ENCODE measurements at places on chromosomes 5 and 9. TPM values are rescaled to one million over a fixed set of nuclear protein-coding genes. Genes with fewer than 3 reads are reported as not detected.

DNA sequence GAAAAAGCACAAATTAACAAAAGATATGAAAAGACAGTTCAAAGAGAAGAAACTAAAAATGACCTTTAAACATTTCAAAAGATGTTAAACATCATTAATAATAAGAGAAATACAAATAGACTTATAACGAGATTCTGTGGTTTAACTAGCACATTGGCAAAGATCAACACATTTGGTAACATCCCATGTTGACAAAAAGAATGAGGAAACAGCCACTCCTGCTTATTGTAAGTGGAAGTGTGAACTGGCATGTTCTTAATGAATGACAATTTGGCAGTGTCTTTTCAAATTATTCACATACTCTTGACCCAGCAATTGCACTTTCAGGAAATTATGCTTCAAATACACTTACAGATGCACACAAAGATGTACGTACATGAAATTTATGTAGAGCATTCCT lies 176.3 kb downstream of the TLE1 start:
- H3K27me3 ChIP-seq, result no peaks in the 10 kb centered on the region
- no peak overlapping the region for H3K4me3 ChIP-seq
- H3K36me3 ChIP-seq, result no peaks in the 10 kb centered on the region
- no peak for DNase-seq
- no peak overlapping the region for H3K27ac ChIP-seq
- no peaks in the 10 kb centered on the region for H3K4me1 ChIP-seq

DNA sequence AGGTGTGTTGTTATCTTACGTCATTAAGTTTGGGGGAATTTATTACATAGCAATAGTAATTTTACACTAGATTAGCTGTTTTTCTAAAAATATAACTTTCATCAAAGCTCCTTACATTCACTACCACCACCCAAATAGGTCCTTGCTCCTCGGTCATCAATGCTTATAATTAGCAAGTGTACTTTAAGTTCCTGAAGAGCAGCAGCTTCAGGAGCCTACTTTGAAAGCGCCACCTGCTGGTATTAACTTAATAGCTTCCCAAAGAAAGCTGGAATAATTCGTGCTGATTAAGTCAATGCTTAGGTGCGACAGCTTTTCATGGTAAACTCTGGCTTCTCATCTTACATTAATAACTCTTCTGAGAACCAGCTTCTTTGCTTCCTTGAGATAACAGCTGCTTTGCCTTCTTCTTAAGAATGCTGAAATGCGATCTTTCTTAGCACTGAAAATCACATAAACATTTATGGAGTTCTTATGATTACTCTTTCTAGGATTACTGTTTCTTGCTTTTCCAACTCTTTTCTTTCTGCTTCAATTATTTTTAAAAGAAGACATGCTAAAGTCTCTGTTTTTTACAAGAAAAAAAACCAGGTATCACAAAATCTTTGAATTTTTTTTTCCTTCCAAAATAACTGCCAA lies 10.0 kb upstream of the C5 start:
- no peak overlapping the region for H3K27ac ChIP-seq
- H3K4me1 ChIP-seq, result no peaks in the 10 kb centered on the region
- H3K4me3 ChIP-seq, result no peak overlapping the region
- DNase-seq, result no peak
- H3K36me3 ChIP-seq, result no peaks in the 10 kb centered on the region

DNA sequence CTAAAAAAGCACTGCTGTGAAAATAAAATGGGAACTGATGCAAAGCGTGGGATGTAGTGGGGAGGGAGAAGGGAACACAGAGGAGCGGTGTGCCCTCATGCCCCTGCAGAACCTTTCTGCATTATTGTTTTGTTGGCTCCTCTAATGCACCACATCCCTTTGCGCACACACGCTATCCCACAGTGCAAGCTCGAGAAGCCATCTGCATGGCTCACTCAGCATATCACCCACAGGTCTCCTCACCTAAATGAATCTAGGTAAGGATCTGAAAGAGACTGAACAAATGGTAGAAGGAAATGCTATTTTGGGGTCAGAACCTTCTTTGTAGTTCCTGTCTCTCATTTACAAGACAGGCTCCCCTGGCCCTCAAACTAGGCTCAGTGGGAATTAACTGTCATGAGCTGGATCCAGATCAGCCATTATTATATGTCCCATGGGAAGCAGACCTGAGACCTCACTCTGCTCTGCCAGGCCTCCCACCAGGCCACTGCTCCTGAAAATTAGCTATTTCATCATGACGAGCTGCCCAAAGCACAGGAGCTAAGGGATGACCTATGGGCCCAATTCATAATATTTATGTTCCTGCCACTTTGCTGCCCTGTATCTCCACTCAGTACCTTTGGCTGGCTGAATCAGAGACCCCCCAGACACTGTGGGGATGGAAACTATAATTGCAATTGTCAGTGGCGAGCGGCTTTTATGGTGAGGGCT lies 169.4 kb downstream of the SPOCK1 start:
- no peaks in the 10 kb centered on the region for H3K36me3 ChIP-seq
- H3K4me3 ChIP-seq, result no peak overlapping the region
- H3K27ac ChIP-seq, result no peak overlapping the region
- H3K4me1 ChIP-seq, result no peaks in the 10 kb centered on the region

The OTP gene
- total RNA-seq, result not detected

DNA sequence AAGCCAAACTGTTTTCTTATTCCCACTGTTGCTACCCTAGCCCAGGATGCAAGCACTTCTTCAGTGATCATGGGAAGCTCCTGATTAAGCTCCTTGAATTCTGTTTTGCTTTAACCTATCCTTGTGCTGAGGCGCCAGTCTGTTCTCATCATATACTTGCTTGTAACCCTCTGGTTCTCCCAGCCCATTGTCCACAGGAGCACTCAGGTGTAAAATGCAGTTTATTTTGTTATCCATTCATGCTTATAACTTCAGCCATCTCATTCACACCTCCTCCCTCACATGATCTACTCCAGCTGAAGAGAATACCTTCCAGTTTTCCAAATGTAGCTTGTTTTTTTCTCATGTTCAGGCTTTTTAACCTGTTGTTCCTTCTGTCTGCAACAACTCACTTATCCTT lies 402.1 kb upstream of the BRINP1 start:
- no peaks in the 10 kb centered on the region for H3K36me3 ChIP-seq
- H3K4me3 ChIP-seq, result no peak overlapping the region
- no peaks in the 10 kb centered on the region for H3K4me1 ChIP-seq
- no peak overlapping the region for H3K27ac ChIP-seq
- H3K27me3 ChIP-seq, result no peaks in the 10 kb centered on the region
- no peak for DNase-seq

The SH3TC2 gene
- 1.1 TPM for total RNA-seq

- H3K36me3 ChIP-seq, result peaks cover 84% of the 10 kb centered on the region
- H3K4me3 ChIP-seq, result no peak overlapping the region
- H3K27me3 ChIP-seq, result no peaks in the 10 kb centered on the region
Measured at GRCh38 chr5:119515192-119515591, 62.9 kb downstream of the HSD17B4 start.

GRCh38 chr9:82891321-82891720 lies 171.6 kb downstream of the RASEF start:
- no peaks in the 10 kb centered on the region for H3K27me3 ChIP-seq
- no peaks in the 10 kb centered on the region for H3K36me3 ChIP-seq
- H3K4me1 ChIP-seq, result no peaks in the 10 kb centered on the region
- no peak overlapping the region for H3K27ac ChIP-seq

- H3K36me3 ChIP-seq, result no peaks in the 10 kb centered on the region
- no peak overlapping the region for H3K4me3 ChIP-seq
- H3K27ac ChIP-seq, result no peak overlapping the region
- H3K4me1 ChIP-seq, result no peaks in the 10 kb centered on the region
- H3K27me3 ChIP-seq, result no peaks in the 10 kb centered on the region
Measured at GRCh38 chr9:102986425-102986824, 8.7 kb upstream of the CYLC2 start.

The ZNF879 gene
- total RNA-seq, result 2.7 TPM

The DNAI1 gene
- total RNA-seq, result not detected

DNA sequence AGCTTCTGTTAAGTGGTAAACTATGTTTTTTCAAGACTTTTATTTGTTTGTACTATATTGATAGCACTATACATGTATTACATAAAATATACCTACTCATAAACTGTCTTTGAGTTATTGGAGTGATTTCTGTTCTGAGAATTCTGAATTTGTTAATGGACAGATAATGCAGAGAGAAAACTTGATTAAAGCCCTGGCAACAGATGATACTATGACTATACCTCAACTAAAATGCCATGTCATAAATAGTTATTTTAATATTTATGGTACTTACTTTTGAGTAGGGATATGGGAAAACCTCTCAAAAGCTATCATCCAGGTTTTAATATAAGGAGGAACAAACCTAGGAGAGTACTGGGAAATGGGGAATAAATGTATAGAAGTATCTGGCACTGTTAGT lies 947.2 kb upstream of the ARRDC3 start:
- no peaks in the 10 kb centered on the region for H3K27me3 ChIP-seq
- H3K27ac ChIP-seq, result no peak overlapping the region
- no peak for DNase-seq
- H3K4me3 ChIP-seq, result no peak overlapping the region
- no peaks in the 10 kb centered on the region for H3K36me3 ChIP-seq
- H3K4me1 ChIP-seq, result no peaks in the 10 kb centered on the region

DNA sequence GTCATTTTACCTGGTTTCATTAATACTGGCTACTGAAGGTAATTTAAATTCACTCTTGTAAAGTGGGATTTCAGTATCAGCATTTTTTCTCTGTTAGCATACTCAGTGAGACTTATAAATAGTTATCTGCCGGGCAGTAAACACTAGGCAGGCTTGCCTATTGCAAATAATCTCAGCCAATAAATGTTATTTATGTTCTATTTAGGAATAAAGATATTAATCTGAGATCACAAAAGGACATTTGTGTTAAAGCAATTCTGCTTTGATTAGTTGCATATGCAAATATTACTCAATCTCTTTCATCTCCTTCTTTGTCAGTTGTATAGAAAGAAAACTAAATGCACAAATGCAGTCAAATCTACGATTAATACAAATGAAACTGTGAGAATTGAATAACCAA lies 827.8 kb downstream of the TLE4 start:
- no peak overlapping the region for H3K4me3 ChIP-seq
- H3K27me3 ChIP-seq, result no peaks in the 10 kb centered on the region
- no peaks in the 10 kb centered on the region for H3K36me3 ChIP-seq
- H3K4me1 ChIP-seq, result no peaks in the 10 kb centered on the region
- H3K27ac ChIP-seq, result no peak overlapping the region

DNA sequence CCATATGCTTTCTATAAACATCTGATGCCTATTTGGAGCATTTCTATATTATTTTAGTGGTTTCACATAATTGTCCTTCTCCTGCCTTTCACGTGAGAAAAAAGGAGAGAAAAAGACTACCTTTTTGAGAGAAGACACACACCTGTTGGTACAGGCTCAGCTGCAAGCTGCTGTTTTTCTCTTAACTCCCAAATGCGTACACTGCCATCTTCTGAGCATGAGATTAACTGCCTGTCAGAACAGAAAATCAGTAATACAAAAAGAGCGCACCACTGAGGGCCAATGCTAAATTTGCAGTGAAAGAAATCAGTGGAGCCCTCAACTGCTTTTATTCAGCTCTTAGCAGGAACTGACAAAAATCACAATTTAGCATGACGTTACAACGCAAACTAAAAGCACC lies 54.9 kb downstream of the WDR41 start:
- H3K27ac ChIP-seq, result no peak overlapping the region
- H3K4me3 ChIP-seq, result no peak overlapping the region
- peaks cover 6% of the 10 kb centered on the region for H3K36me3 ChIP-seq
- H3K4me1 ChIP-seq, result no peaks in the 10 kb centered on the region

- peak overlapping the region; percentile 3 for H3K27ac ChIP-seq
- no peak overlapping the region for H3K4me3 ChIP-seq
- H3K27me3 ChIP-seq, result no peaks in the 10 kb centered on the region
Measured at GRCh38 chr5:177500685-177501522, 3.5 kb upstream of the PDLIM7 start.

GRCh38 chr9:71796100-71796767 lies 27.9 kb upstream of the CEMIP2 start:
- DNase-seq, result no peak
- H3K4me1 ChIP-seq, result no peaks in the 10 kb centered on the region
- no peaks in the 10 kb centered on the region for H3K27me3 ChIP-seq
- no peaks in the 10 kb centered on the region for H3K36me3 ChIP-seq
- H3K27ac ChIP-seq, result no peak overlapping the region
- no peak overlapping the region for H3K4me3 ChIP-seq

DNA sequence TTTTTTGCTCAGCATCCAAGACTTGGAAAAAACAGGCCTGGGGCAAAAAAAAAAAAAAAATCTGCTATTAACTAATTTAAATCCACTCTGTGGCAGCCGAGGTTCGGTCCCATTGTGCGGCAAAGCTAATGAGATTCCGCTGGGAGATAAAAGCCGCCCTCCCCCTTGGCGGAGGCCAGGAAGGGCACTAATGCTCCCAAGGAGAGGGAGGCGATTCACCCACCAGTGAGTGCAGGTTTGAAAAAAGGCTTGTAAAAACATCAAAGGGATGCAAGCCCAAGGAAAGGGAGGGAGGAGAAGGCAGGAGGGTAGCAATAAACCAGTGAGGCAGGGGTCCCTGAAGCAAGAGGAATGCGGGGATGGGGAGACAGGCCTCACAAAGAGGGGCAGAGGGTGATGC lies 129.5 kb upstream of the RAPGEF1 start:
- H3K27me3 ChIP-seq, result no peaks in the 10 kb centered on the region
- no peak overlapping the region for H3K27ac ChIP-seq
- DNase-seq, result no peak
- H3K4me1 ChIP-seq, result no peaks in the 10 kb centered on the region

The PRR16 gene
- total RNA-seq, result 5.6 TPM

GRCh38 chr5:147901599-147902039 lies 4.7 kb downstream of the C5orf46 start:
- H3K27me3 ChIP-seq, result no peaks in the 10 kb centered on the region
- DNase-seq, result no peak
- no peaks in the 10 kb centered on the region for H3K4me1 ChIP-seq
- H3K27ac ChIP-seq, result no peak overlapping the region
- H3K36me3 ChIP-seq, result no peaks in the 10 kb centered on the region

All from psoas muscle (tissue), 8 donors.